Activated CD4-positive, CD25-positive, alpha-beta regulatory T cell (primary cell): ENCODE measurements at places on chromosomes 7 and 10.

GRCh38 chr7:123398921-123399320 is 135.5 kb downstream of the IQUB start:
- no peak for DNase-seq

DNA sequence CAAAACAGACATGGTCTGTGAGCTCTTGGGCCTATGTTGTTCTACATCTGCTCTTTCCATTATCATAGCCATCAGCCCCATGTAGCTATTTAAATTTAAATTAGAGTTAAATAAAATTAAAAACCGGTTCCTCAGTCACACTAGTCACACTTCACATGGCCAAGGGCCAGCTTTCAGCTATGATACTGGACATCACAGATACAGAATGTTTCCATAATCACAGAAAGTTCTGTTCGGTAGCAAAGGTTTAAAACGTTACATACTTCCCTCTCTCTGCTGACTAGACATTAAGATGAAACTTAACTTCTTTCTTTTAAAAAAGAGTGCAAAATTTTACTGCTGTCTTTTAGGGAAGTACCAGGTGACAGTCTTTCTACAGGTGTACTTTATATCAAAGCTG is 43.0 kb downstream of the SRPK2 start:
- no peak for DNase-seq

DNA sequence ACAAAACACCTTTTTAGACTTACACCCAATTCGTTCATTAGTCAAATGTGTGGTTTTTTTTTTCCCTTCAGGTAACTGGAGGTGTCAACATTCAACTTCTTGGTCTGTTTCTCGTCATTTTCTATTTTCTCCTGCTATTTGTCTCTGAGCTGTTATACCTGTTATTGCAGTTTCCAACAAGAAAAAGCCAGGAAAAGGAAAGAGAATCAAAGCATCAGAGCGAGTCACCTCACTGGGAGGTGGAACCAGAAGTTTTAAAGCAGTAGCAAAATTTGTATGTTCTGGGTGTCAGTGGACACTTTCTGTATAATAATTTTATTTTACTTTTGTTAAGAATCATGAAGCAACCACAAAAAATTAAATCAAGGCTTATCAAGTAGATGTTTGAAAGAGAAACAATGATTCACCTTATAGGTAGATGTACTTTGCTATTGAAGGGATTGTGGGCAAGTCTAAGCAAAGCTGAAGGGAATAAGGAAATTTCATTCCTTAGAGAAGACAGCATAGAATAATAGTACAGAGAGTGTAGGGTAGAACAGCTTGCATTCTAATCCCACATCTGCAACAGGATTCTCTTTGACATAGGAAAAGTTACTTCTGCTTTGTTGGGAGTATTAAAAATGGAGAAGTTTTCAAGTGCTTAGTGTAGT is 675.8 kb downstream of the PCDH15 start:
- no peak for DNase-seq

DNA sequence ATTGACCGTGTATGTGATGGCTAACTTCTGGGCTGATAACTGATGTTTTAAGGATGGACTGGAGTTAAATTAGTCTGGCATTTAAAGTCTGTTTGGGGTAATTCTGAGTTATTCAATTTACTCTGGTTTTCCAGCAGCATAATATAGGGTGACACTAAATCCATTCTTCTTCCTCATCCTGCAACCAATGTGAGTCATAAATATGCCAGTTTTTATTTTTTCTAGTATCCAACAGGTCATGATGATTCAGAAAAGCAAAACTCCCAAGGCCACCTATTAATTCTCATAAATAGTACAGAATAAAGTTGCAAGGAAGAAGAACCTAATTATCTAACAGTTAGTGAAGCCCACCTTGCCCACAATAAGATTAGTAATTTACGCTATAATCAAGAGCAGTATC is 7.5 kb upstream of the EPHB6 start:
- no peak for DNase-seq

- DNase-seq, result peak; percentile 10
Measured at GRCh38 chr10:68826764-68827591, at the start of gene STOX1. Gene STOX1 (plus strand): TSS chr10:68827531. CDS start chr10:68827624, 93 bp downstream.

GRCh38 chr10:51270936-51271530 is 196.7 kb downstream of the PRKG1 start:
- DNase-seq, result no peak

DNA sequence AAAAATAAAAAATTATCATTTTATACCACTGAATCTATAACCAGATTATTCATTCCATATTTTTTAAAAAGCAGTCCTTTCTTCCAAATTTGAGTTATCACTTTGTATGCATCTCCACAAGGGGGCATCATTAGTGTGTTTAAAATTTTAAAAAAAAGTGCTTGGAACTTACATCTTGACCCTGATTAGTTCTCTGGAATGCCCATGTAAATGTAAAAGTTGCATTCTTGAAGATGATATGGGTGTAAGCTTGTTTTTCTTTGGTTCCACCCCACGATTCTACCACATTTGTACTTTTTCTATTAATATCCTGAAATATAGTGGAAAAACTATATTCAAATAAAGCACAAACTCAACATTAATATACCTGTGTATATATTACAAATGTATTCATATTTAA is 144.9 kb downstream of the ELAPOR2 start:
- no peak for DNase-seq

GRCh38 chr7:128003167-128003566 is 28.1 kb downstream of the LRRC4 start:
- no peak for DNase-seq

- no peak for DNase-seq
Measured at GRCh38 chr10:18659819-18660535, 746 bp downstream of the ARL5B start.

DNA sequence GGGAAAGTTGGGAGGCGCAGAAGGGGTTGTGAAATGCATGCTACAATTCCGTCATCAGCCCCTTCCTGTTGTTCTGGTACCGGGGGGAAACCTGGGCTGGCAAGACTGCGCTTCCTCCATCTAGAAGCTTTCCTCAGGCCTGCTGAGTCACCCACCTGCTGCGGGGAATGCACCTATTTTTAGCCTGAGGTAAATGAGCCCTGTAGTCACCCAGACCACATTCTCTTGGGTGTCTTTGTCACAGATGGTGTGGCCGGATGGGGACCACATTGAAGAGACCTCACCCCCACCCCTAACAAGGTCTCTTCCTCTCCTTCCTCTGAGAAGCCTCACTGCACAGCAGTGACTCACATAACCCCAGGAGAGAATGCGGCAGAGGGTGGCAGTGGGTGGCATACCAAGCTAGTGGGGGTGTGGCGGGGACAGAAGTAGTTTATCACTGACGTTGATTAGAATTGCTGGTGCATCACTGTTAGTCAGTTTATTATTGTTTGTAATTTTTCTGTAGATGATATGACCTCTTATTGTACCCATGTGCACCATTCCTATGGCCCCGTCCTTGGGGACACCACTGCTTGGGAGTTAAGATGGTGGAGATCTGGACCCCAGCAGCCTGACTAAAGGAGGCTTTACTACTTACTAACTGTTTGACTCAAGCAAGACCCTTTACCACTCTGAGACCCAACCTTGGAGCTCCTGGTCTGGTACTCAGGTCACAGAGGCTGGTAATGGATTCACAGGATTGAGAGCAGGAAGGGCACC is 83.0 kb upstream of the DUSP5 start:
- peak; percentile 74 for DNase-seq

DNA sequence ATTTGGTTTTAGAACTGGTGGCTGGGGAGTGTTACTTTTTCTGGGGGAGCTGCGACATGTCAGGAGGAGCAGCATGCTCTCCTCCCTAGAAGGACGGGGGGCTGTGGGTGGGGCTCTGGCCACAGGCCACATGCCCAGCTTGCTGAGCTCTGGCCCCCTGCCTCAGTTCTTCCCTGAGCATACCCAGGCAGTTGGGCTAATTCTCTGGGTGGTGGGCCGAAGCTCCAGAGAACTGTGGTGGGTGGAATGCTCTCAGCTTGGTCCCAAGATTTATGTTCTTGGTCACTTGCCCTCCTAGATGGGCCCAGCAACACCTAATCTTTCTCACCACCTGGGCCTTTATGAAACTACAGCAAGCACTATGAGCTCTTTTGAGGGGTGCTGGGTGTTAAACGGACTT is 5.1 kb upstream of the ZNF775 start:
- DNase-seq, result no peak

- no peak for DNase-seq
Measured at GRCh38 chr7:36942955-36943354, 218.7 kb upstream of the AOAH start.

DNA sequence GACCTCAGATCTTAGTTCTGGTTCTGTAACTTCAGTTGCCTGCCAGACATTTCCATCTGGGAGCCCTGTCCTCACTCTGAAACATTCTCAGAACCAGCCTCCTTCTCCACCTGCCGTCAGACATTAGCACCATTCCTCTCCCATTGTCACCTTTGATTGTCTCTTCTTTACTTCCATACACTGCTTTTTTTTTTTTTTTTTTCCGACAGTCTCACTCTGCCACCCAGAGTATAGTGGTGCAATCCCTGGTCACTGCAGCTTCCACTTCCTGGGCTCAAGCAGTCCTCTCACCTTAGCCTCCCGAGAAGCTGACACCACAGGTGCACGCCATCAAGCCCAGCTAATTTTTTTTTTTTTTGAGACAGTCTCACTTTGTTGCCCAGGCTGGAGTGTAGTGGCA is 21.1 kb upstream of the HIPK2 start:
- no peak for DNase-seq

GRCh38 chr10:99456931-99457288 is 26.5 kb upstream of the GOT1 start:
- no peak for DNase-seq

GRCh38 chr7:26454180-26454579 is 162.5 kb downstream of the SNX10 start:
- no peak for DNase-seq

- no peak for DNase-seq
Measured at GRCh38 chr10:95377950-95378349, 87.1 kb upstream of the PDLIM1 start.

DNA sequence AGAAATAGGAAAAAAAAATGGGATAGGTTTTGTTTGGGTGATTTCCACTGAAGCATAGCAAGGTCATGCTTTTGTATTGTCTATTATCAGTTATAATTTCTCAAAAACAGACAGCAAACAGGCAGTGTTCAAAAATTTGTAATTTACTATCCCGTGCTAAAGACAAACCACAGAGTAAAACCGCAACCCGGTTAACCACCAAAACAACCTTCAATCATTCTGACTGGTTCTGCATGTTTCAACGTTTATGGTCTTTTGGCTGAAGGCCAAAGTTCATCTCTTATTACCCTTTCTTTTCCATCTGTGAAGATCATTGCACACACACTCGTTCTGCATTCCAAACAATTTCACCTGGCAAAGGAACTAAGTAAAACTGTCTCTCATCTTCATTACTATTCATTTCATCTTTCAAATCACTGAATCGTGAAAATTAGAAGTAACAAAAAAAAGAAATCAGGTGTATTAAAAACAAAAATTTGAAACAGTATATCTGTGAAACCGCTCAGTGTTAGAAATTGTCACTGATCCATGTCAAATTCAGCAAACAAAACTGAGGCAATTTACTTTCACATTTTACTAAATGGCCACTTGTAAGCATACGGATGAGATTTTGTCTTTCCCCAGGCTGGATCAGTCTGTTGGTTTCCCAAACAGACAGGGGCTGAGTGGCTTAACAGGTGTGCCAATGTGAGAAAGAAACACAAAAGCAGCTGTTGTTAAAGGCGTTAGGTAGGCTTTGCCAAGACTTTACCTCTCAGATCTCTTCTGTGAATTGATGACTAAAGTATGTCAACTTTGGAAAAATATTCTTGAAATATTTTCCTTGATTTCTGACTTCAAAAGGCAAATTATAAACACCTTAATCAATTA is 539.6 kb downstream of the CNTNAP2 start:
- no peak for DNase-seq

DNA sequence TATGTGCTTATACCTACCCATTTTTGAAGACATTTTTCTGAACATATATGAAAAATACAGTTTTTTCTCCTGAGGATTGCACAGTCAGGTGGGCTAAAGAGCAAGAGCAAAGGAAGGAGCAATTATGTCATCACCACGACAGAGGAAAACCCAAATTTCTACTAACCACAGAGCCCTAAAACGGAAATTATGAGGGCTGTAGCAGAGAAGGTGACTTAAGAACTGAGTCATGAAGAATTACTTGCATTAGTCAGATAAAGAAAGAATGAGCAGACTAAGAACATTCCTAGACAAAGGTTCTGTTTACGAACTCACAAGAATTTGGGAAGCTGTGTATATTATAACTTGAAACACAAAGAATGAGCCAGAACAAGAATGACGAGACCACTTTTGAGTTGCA is 974.4 kb downstream of the NXPH1 start:
- no peak for DNase-seq

GRCh38 chr7:57487957-57488356 is 38.0 kb downstream of the ZNF716 start:
- DNase-seq, result no peak

DNA sequence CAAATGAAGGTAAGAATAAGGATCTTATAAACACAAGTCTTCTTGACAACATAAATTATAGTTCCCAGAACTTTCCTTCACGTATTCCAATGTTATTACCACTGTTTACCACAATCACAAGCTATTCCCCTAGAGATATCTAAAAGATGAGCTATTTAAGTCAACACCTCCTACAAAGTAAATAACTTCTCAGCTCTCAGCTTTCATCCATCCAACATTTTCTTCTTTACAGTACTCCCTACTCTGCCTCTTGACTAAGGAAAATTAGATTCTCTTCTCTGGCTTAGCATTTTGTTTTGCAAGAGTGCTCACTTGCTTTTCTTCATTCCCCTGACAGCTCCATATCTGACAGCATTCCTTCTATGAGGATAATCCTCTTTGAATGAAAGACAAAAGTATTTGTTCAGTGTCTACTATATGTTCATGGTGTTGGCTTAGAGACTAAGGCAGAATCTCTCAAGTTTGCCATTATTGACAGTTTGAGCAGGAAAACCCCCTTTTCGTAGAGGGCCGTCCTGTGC is 93.0 kb upstream of the IL6 start:
- DNase-seq, result no peak

DNA sequence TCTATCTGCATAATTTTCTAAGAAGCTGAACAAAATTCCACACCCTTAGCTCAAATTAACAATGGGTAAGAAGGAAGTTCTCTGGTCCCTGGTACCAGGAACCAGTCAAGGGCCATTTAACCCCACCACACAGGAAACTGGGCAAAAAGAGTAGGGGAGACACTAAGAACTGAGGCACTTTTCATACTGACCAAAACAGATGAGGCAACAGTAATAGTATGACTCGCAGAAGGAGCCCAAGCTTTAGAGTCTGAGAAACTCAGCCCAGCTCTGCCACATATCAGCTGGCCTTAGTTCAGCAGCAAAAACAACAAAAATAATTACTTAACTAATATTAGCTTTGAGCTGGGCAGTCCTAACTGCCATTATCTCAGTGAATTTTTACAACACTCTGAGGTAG is 221.2 kb downstream of the FAM107B start:
- DNase-seq, result no peak

GRCh38 chr10:30154561-30154960 is 95.2 kb upstream of the JCAD start:
- DNase-seq, result no peak

GRCh38 chr7:148587076-148587475 is 3.5 kb upstream of the C7orf33 start:
- DNase-seq, result no peak

GRCh38 chr7:121163699-121164098 is 165.1 kb upstream of the WNT16 start:
- no peak for DNase-seq

- no peak for DNase-seq
Measured at GRCh38 chr7:36304099-36304425, 85.6 kb upstream of the ANLN start.
